IPS DF 19.7 (cell line): ENCODE measurements at places on chromosomes 1 and 21.

- DNase-seq, result no peak
These were observed 64.1 kb downstream of the NEGR1 start for GRCh38 chr1:72218141-72218739.

DNA sequence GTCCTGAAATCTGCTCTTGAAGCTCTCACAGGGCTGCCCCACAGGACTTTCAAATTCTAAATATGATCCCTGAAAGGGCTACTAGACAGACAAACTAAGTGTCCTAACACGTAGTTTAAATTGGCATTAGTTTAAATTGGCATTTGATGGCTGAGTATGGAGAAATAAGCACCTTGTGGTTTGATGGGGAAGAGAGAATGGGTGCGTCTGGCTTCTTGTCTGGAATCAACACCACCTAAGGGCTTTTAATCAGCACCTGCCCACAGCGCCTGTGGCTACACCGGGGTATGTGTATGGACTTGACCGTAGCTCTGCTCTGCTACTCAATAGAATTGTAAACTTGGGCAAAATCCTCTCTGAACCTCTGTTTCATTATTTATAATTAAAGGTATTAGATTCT, 5.7 kb upstream of the LAMB3 start:
- no peak for DNase-seq

DNA sequence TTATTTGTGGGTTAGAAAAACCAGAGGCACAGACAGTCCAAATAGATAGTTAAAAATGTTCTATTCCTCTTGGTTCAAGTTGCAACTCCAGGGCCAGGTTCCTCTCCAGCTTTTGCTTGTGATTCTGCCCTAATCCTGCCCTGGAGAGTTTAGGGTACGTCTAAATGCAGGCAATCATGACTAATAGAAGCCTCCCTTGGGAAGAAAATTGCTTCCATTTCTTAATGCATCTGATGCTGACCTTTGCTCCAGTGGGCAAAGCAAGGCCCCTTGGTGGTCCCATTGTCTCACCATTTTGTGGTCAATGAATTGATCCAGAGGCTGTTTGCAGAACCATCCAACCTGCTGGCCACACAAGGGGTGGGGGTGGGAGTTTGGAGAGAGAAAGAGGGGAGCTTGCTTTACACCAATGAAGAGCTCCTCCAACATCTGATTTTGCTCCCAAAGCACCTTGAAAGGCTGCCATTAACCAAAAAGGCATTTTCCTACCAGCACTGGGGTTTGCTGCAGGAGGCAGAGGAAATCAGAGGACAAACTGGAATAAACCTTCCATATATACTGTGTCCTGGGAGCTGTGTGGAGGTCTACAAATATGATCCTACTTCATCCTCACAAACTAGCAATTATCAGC, 31.3 kb downstream of the C8B start:
- no peak for DNase-seq

GRCh38 chr1:162536511-162536910, 25.0 kb upstream of the UAP1 start:
- no peak for DNase-seq

GRCh38 chr21:42597487-42598158, 55.8 kb upstream of the PDE9A start:
- no peak for DNase-seq

DNA sequence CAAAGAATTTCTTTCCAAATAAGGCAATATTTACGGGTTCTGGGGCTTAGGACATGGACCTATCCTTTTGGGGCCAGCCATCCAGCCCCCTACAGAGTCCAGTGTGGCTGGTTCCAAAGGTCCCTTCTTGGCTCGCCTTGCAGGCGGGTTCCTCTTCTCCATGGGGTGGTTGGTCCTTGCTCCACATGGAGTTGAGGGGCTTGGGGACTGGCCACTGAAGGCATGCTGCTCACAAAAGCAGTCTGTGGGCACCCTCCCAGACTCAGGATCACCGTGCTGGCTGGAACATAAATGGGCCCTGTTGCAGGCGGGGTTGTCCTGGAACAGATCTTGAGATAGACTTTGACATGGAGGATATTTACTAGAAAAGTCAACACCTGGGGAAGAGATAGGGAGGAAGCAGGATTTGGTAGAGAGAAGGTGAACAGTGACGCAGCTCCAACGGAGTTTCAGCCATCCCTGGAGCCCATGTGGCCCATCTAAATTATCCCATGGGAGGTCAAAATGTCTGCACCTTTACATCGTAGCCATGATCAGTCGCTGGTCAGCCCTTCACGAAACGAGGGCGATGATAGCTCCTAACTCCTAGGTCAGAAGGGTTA, 39.1 kb upstream of the LRP8 start:
- no peak for DNase-seq

DNA sequence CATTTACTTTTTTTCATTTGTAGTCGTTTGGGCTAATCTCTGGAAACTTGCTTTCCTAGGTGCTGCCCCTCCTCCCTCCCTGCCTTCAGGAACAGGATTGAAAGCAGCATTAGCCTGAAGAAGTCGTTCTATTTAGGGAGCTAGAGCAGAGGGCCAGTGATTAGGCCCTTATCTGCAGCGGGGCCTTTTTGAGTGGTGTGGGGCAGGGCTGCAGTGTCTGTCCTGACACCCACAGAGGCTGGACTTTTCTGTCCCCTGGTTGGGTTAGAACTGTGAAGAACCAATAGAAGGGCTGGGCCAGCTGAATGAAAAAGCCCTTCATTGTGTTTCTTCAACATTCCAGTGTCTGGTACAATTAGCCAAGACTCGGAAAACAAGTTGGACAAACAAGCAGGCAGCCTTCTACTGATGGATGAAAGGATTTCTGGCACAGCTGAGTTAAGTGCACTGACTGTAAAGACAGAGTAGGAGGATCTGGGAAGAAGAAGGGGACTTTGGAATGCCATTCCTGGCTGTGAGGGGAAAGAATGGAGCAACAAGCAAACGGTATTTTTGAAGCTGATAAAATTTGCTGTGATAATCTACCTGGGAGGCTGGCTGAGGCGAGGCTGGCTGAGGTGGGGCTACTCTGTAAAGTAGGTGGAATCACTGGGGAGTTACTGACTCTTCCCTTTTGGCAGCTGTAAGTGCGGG, 9.7 kb downstream of the MACF1 start:
- no peak for DNase-seq

- DNase-seq, result no peak
These were observed 937 bp downstream of the CD48 start for GRCh38 chr1:160710517-160711252.

GRCh38 chr21:34983680-34984086, 65.4 kb downstream of the RUNX1 start:
- DNase-seq, result no peak

DNA sequence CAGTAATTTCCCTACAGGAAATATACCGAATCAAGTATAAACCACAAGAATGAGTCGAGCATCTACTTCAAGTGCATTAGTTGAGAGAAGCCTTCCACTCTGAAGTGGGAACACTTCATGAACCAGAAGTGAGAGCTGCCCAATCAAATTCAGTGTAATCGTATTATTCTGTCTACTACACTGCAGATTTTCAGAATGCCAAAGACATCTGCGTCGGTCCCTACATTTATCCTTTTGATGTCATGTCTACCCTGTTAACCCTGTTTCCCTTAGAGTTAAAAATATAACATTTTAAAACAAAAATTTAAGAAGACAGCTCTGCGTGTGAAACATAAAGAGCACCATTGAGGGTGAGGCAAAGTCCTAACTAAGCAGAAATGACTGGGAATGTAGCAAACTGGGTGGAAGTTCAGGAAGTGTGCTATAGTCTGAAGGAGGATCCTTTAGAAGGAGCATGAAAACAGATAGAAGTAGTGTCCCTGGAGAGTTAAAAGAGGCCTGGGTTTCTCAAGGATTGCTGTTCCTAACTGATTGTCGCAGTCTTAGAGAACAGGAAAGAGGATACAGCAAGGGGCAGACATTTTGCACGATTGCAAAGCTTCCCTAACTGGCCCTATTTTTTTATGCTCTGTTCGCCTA, 291.2 kb downstream of the PTPRC start:
- no peak for DNase-seq

GRCh38 chr1:206898915-206899431, 1.7 kb downstream of the IL24 start:
- DNase-seq, result no peak

DNA sequence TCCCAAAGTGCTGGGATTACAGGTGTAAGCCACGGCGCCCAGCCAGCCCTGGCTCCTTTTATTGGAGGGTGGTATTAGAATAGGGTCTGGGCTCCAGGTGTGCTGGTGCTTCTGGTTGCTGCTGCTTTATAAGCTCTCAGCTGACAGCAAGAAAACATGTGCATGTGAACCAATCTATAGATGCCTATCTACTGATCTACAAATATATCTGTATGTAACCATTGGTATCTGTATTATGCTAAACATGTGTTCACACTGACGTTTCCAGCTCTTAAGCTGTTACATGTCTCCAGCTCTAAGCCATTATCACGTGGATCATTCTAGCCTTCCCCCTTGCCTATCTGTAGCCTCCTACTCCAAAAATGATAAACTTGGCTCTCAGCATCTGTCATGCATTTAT, 82.4 kb downstream of the ST6GALNAC3 start:
- DNase-seq, result no peak

DNA sequence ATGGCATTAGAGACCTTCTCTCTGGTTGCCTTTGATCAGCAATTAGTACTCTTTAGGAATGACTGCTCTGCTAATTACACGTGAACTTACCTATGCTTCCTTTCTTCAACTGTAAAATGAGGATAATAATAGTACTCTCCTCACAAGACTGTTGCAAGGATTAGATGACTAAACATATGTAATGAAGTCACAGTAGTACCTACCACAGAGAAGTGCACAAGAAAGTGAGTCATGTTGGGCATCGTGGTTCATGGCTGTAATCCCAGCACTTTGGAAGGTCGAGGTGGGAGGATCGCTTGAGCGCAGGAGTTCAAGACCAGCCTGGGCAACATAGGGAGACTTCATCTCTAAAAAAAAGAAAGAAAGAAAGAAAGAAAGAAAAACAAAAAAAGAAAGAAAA, 68.1 kb upstream of the AK4 start:
- DNase-seq, result no peak

- no peak for DNase-seq
These were observed 143.9 kb downstream of the SIPA1L2 start for GRCh38 chr1:232486006-232486405.
